ENCODE measurements at places on chromosomes 12 and 14. TPM values are rescaled to one million over a fixed set of nuclear protein-coding genes. Genes with fewer than 3 reads are reported as not detected.

DNA sequence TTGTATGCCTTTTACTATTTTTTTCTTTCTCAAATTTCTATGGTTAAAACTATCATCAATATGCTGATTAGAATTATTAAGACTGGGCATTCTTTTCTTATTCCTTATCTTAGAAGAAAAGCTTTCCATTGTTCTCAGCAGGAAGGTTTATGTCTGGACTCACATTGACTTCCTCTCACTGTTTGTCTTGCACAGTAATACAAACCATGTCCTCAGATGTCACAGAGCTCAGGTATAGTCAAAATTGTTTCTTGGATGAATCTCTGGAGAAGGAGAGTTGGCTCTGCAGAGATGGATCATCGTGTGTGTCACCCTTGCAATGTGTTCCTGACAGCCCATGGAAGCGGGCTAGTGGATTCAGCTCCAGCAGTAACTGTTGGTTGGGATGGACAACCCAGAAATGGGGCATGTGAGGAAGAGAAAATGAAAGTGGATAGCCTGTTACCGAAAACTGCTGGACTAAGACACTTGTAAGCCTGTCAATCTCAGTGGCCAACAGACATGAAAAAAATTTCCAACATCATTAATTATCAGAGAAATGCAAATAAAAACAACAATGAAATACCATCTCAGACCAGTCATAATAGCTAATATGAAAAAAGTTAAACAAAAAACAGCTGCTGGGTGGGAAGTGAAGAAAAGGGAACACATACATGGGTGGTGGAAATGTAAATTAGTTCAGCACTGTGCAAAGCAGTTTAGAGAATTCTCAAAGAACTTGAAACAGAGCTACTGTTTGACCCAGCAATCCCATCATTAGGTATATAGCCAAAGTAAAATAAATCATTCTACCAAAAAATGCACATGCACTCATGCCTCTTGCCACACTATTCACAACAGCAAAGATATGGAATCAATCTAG, 967.8 kb downstream of the TMEM121 start:
- no peaks in the 10 kb centered on the region for H3K36me3 ChIP-seq
- H3K4me3 ChIP-seq, result peak overlapping the region; percentile 50
- peaks cover 12% of the 10 kb centered on the region for H3K4me1 ChIP-seq
- no peaks in the 10 kb centered on the region for H3K27me3 ChIP-seq

Gene PLA2G1B
- total RNA-seq, result not detected

DNA sequence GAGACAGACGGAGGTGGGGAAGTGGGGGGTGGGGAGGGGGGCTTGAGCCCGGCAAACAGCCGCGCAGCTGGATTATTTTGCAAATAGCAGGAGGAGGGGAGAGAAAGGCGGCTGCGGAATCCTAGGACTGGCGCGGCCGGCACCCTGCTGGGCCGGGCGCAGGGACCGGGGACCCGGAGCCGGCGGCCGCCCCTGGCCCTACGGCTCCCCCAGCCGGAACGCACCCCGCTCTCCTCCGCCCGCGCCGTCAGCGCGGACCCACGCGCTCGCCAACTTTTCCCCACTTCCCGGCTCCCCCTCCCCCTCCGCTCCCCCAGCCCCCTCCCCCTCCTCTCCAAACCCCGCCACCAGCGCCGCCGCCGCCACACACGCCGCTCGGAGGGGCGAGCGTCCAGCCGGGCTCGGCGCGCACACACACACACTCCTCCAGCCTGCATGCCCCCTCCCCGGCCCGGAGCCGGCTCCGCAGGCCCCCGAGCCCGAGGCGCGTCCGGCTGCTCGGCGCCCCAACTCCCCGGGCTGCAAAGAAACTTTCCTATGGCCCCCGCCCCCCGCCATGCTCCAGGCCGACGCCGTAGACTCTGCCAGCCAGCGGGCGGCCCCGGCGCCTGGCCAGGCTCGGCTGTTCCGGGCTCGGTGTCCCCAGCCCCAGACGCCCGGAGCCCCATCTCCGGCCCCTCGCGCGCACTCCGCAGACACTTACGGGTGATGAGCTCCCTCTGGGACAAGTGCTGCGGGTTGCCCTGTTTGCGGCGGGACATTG, 1.4 kb downstream of the BCL11B start:
- DNase-seq, result no peak
- no peaks in the 10 kb centered on the region for H3K27me3 ChIP-seq
- peaks cover 38% of the 10 kb centered on the region for H3K4me1 ChIP-seq
- no peak overlapping the region for H3K4me3 ChIP-seq
- H3K27ac ChIP-seq, result no peak overlapping the region
- H3K36me3 ChIP-seq, result no peaks in the 10 kb centered on the region

GRCh38 chr12:51521554-51522276, 69.3 kb upstream of the SCN8A start:
- no peaks in the 10 kb centered on the region for H3K4me1 ChIP-seq
- no peak for DNase-seq
- no peak overlapping the region for H3K27ac ChIP-seq
- H3K27me3 ChIP-seq, result no peaks in the 10 kb centered on the region
- no peaks in the 10 kb centered on the region for H3K36me3 ChIP-seq

Gene GCH1
- total RNA-seq, result 23.7 TPM

GRCh38 chr12:79706156-79706555, 15.4 kb upstream of the PAWR start:
- no peaks in the 10 kb centered on the region for H3K27me3 ChIP-seq
- no peak overlapping the region for H3K4me3 ChIP-seq
- H3K36me3 ChIP-seq, result no peaks in the 10 kb centered on the region
- no peak overlapping the region for H3K27ac ChIP-seq
- H3K4me1 ChIP-seq, result no peaks in the 10 kb centered on the region

Gene KRT83
- total RNA-seq, result not detected

Measured in B cell (primary cell).